Heart right ventricle (tissue), 16 donors: ENCODE measurements at places on chromosomes 6 and 20.

GRCh38 chr6:144007478-144008119 lies 460 bp downstream of the PLAGL1 start:
- DNase-seq: no peak

DNA sequence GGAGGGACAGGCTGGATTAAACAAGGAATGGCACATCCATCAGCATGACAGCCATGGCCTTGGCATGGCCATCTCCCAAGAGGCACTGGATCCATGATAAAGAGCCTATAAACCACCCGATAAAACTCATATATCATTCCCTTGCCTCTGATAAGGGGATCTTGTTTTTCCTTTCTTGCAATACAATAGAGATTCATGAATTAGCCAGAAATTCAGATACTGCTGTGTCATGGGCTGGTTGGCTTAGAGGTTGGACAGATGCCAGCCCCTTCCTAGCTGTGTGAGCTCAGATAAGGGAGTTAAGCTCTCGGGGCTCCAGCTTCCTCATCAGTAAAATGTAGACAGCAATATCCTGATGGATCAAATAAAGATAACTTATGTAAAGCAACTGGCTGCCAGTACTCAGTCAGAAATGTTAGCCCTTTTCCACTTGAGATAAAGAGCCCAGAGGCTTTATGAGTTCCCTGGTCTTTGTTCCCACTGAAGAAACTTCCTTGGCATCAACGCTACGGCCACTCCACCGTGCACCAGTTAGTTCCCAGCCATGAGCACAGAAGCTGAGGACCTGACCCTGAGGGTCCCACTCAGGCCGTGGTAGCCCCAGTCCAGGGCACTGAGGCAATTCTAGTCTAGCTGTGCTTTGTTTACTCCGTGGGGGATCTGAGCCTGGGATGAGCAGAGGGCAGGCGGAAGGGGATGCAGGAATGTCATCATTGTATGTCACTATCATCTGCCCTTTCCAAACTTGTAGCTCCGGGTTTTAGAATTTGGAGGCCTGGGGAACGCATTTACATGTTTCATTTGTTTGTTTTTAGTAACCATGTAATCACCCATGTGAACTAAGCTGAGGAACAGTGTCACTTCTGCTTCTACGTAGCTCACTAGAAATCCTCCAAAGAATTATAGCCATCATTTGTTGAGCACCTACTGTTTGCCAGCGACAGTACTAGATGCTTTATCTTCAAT lies 67.2 kb upstream of the TBC1D7 start:
- DNase-seq: peak; percentile 85

- no peak for DNase-seq
Observed at GRCh38 chr6:23308166-23308565, 738.8 kb downstream of the HDGFL1 start.

DNA sequence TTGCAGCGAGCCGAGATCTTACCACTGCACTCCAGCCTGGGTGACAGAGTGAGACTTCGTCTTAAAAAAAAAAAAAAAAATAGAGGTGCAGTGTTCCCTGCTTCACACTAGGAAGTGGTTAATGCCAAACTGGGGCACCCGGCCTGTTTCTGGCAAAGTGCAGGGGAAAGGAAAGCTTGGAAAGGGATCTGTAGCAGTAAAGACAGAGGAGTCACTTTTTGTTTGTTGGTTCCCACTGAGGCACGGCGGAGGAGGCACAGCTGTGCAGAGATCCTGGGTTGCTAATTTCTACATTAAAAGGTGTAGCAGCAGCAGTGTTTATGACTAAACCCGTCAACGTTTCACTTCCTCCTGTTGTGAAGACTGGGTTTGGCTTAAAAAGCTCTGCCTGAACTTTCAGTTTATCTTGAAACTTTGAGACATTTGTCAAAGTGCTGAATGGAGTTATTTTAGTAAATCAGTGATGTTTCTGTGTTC lies 125.6 kb downstream of the CARMIL1 start:
- no peak for DNase-seq

GRCh38 chr6:31115941-31116560 lies 1.5 kb downstream of the PSORS1C1 start:
- no peak for DNase-seq

DNA sequence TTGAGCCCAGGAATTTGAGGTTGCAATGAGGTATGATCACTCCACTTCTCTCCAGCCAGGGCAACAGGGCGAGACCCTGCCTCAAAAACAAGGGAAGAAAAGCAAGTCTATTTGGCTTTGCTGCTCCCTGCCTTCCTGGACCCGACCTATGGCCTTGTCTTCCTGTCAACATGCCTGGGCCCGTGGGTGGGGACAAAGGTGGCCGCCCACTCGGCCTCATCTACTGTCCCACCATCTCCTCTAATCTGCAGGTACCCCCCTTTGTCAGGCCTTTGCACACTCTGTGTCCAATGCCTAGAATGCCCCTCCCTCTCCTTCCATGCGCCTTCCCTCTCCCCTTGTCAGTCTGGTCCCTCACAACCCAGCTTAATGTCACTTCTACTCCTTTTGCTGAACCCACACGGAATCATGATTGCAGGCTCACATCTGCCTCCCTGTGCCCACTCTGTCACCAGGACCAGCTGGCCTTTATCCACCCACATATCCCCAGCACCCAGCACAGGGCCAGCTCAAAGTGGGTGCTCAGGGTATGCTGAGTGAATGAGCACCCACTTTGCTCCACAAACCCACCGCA lies 40.3 kb downstream of the MDFI start:
- no peak for DNase-seq

GRCh38 chr6:28940294-28940857 lies 16.6 kb upstream of the TRIM27 start:
- DNase-seq: no peak

- DNase-seq: no peak
Observed at GRCh38 chr20:52805296-52805571, 166.9 kb upstream of the TSHZ2 start.

DNA sequence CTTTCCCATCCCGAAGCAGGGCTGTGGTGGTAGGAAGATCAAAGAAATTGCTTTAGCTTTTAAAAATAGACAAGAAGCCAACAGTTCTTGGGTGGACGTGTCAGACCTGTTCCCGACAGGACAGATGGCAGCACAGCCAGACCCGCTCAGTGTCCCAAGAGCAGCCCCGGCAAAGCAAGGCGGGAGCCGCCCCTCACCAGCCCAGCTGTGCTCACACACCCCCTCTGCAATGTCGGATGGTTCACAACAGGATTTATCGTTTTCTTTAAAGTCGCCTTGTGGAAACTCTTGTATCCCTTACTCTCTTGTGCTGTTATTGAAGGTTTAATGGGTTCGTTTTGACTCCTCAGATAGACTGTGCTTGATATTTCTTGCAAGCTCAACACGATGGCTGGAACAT lies 302.4 kb downstream of the THBS2 start:
- no peak for DNase-seq

GRCh38 chr20:62171245-62171644 lies 11.6 kb upstream of the MTG2 start:
- peak; percentile 24 for DNase-seq

GRCh38 chr6:39171489-39172376 lies 56.7 kb upstream of the SAYSD1 start:
- no peak for DNase-seq

GRCh38 chr6:118334634-118335033 lies 213.5 kb upstream of the PLN start:
- DNase-seq: no peak

- DNase-seq: no peak
Observed at GRCh38 chr6:3512832-3513231, 56.0 kb upstream of the SLC22A23 start.
